Posterior cingulate gyrus (tissue), 11 donors: ENCODE measurements at places on chromosomes 5 and 9.

DNA sequence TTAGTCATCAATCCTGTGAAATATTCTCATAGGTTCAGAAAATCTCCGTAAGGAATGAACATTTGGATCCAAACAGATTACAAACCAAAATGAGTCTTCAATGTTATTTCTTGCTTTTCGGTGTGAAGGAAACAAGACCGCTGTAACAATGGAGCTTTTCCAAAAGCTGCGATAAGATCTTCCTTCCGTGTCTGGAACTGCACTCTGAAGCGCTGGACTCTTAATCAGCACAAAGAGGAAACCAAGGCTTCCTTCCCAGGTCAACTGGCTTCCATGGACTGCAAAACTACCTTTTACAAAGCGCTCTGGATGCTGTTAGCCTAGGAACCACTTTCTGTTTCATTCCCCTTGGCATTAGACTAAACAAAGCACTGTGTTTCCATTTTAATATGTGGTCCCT lies 137.9 kb upstream of the BASP1 start:
- DNase-seq, result no peak

GRCh38 chr5:114412510-114413171 lies 50.8 kb downstream of the KCNN2 start:
- no peak for DNase-seq

DNA sequence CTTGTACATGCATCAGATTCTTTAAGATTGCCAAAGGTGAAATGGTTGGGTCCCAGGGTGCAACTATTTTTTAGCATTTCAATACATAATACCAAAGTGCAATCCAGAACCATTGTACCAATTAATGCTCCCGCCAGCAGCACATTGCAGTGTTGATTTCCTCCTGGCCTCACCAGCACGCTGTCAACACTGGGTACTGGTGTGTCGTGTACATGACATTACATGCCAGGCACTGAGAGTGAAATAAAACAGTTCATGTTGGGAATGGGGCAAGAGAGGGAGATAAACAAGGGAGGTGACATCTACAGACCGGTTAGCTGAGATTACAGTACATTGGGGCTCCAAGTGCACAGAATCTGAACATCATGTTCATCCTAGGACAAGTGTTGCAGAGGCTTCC lies 37.8 kb downstream of the HMGCS1 start:
- no peak for DNase-seq

- DNase-seq, result no peak
Observed at GRCh38 chr5:14445013-14445412, 136.6 kb upstream of the OTULINL start.

- no peak for DNase-seq
Observed at GRCh38 chr9:74083681-74084433, 413.3 kb upstream of the RORB start.

GRCh38 chr5:56456002-56456401 lies 222.9 kb upstream of the ANKRD55 start:
- DNase-seq, result no peak

- no peak for DNase-seq
Observed at GRCh38 chr5:161786686-161787085, 61.2 kb upstream of the GABRA1 start.

- DNase-seq, result no peak
Observed at GRCh38 chr5:109388407-109388806, 21.4 kb downstream of the PJA2 start.

- DNase-seq, result no peak
Observed at GRCh38 chr9:109799792-109800191, 19.8 kb downstream of the PALM2AKAP2 start.

- no peak for DNase-seq
Observed at GRCh38 chr5:76696251-76696650, 19.7 kb upstream of the F2R start.

- DNase-seq, result no peak
Observed at GRCh38 chr9:27763831-27764230, 190.6 kb upstream of the C9orf72 start.

DNA sequence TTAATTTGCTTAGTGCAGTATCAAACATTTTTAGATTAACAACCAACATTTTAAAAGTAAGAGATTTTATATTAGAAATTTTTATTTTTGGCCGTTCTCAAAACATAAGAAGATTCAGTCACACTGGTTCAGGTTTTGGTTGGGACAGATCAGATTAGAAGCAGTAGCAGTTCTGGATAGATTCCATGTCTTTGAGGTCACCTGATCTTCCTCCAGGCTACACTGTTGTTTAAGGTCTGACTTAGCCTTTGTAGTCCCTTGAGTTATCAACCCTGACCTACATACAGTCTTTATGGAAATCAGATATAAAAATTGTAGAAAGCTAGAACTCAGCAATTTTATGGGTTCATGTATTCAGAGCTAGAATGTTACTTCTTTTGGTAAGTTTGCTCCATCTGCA lies 910.0 kb upstream of the WWC1 start:
- DNase-seq, result no peak

GRCh38 chr5:6143523-6143922 lies 234.8 kb downstream of the MED10 start:
- no peak for DNase-seq

DNA sequence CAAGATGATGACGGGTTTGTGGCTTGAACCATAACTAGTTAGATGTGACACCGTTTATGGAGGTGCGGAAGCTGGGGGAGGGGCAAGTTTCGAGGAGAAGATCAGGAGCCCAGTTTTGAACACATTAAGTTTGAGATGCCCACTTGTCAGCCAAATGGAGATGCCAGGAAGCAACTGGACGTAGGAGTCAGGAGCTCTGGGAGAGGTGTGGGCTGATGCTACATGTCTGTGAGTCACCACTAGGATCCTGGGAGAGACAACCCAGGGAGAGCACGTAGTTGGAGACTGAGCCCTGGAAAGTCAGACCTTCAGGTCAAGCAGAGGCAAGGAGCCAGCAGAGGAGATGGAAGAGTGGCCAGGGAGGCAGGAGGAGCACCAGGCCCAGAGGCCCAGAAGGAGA lies 48.8 kb upstream of the SLC25A51 start:
- DNase-seq, result no peak

DNA sequence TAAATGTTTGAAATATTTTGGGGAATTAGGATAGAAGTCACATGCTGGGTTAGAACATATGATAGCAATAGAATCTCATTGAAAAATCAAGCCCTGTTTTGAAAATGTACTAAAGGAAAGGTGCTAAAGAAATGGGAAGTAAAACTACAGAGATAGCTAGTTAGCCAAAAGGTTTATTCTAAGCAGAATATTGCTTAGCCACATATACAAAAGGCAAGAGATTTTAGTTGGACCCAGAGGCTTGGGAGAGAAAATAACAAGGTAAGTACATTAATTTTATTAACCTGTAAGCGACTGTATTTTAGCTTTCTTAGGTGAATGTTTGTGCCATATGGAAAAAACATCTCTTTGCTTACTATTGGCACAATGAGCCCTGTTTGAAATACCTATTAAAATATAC lies 108.3 kb downstream of the RPS23 start:
- no peak for DNase-seq

- DNase-seq, result no peak
Observed at GRCh38 chr5:111742177-111742994, 14.6 kb downstream of the NREP start.
